ENCODE measurements at places on chromosomes 7 and 10. TPM values are rescaled to one million over a fixed set of nuclear protein-coding genes. Genes with fewer than 3 reads are reported as not detected.

The CTAGE8 gene
- not detected for polyA plus RNA-seq

The CASD1 gene
- 102 TPM for polyA plus RNA-seq

The STRA8 gene
- polyA plus RNA-seq: not detected

The CTBP2 gene
- polyA plus RNA-seq: 7.5 TPM

The AKR1C4 gene
- polyA plus RNA-seq: not detected

The VGF gene
- polyA plus RNA-seq: 10.7 TPM

All from Purkinje cell (primary cell).